ENCODE measurements at places on chromosomes 7 and 10. TPM values are rescaled to one million over a fixed set of nuclear protein-coding genes. Genes with fewer than 3 reads are reported as not detected.

The CDHR3 gene
- 20.4 TPM for total RNA-seq

The ZNF438 gene
- total RNA-seq, result 1.2 TPM

The TMEM229A gene
- total RNA-seq, result not detected

The ENO4 gene
- 0.13 TPM for total RNA-seq

The GJD4 gene
- not detected for total RNA-seq

The GFRA1 gene
- not detected for total RNA-seq

The CNPY1 gene
- total RNA-seq, result not detected

The SEMA3E gene
- 5.6 TPM for total RNA-seq

The AKR1C4 gene
- 0.29 TPM for total RNA-seq

The PCDH15 gene
- total RNA-seq, result not detected

The FAM241B gene
- 3.4 TPM for total RNA-seq

The PCLO gene
- 0.38 TPM for total RNA-seq

The POMZP3 gene
- total RNA-seq, result 9.9 TPM

The CHST15 gene
- not detected for total RNA-seq

The SYPL1 gene
- total RNA-seq, result 33.1 TPM

The AQP1 gene
- total RNA-seq, result 9.8 TPM

The SLF2 gene
- total RNA-seq, result 19.4 TPM

The CASTOR2 gene
- 12.0 TPM for total RNA-seq

The C10orf62 gene
- total RNA-seq, result not detected

The SCART1 gene
- total RNA-seq, result 2.2 TPM

The EVX1 gene
- 0.31 TPM for total RNA-seq

The EPO gene
- total RNA-seq, result not detected

The CD36 gene
- not detected for total RNA-seq

The TUBAL3 gene
- total RNA-seq, result 0.47 TPM

The SEMA3A gene
- total RNA-seq, result 9.4 TPM

The AKR1C8 gene
- total RNA-seq, result not detected

The UNC5B gene
- total RNA-seq, result 0.51 TPM

The VAX1 gene
- not detected for total RNA-seq

The ZNF746 gene
- total RNA-seq, result 26.8 TPM

Measured in HT-29 (cell line).